ENCODE measurements at places on chromosomes 16 and 17.
A peak's percentile ranks its signal among the peaks of the same experiment; 100 is the strongest.

- DNase-seq, result peak; percentile 59
These were observed 5.1 kb downstream of the RAB37 start for GRCh38 chr17:74742153-74742515.

GRCh38 chr16:28875134-28876018 is 2.9 kb upstream of the ATP2A1 start:
- DNase-seq, result no peak

- no peak for DNase-seq
These were observed 64.1 kb downstream of the PLCG2 start for GRCh38 chr16:81843243-81843582.

DNA sequence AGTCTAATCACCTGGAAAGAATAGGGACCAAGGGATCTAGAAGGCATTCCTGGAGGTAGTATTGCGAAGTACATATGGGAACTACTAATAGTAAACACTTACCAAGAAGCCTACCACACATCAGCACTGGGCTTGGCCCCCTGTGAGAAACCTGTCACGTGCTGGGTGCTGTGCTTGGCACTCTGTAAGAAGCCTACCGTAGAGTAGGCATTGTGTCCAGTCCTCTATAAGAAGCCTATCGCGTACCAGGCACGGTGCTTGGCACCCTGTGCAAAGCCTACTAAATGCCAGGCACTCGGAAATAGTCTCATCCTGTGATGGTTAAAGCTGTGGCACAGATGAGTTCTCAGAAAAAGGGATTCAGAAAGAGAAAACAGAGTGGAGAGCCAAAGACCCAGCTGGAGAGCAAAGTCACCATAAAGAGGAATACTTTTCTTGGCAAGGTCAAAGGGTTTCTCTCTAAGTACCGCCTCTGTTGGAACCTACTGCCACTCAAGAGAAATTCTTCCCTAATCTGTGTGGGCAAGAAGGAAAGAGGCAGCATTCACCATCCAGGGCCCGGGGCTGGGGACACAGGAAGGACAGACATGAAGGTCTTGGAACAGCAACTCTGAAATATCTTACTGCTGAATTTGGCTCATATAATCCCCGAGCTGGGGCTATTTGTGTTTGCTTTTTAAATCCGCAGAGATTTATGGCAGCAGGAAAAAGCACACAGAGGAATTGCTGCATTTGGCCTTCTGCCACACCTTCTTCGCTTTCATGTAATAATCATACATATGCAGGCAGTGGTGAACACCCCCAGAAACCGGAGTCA is 81.8 kb downstream of the VAT1L start:
- no peak for DNase-seq

DNA sequence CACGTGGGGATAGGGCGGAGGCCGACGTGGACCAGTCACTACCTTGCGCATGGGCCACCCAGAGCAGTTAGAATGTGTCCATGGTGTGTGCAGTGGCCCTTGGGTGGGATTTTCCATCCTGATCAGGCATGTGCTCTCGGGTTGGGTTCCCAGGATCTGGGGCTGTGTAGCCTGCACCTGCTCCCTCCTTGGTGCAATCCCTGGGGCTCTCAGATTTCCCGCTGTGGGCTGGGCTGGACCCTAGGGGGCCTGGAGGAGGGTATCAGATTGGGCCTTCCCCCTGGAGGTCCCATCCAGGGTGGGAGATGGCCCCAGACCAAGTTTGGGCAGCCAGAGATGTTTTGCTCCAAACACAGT is 1.3 kb downstream of the SMTNL2 start:
- DNase-seq, result no peak

DNA sequence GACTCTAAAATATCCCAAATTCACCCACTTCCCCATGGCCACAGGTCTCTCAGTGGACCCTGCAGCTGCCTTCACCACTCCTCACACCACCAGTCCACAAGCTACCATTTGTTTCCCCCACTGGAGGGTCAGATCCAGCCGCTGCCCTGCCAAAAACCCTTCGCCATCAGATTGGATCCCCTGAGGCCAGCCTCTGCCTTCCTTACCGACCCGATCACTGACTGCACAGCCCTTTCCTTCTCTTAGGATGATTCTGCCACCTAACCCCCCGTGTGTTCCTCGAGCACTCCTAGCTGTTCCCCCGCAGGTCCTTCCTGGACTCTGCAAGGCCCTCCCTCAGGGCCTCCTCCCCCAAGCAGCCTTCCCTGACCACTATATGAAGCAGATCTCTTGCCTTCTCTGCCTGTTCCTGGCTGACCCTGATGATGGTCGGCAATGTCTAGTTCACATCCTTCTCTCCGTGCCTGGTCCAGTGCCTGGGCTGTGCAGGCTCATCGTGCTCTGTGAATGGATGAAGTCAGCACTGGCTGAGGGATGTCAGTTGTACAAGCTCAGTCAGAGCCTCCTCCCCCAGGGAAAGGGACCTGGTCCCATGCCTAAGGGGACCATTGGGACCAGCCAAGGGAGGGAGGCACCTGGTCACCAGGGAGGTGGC is 46.0 kb downstream of the CPNE2 start:
- no peak for DNase-seq

DNA sequence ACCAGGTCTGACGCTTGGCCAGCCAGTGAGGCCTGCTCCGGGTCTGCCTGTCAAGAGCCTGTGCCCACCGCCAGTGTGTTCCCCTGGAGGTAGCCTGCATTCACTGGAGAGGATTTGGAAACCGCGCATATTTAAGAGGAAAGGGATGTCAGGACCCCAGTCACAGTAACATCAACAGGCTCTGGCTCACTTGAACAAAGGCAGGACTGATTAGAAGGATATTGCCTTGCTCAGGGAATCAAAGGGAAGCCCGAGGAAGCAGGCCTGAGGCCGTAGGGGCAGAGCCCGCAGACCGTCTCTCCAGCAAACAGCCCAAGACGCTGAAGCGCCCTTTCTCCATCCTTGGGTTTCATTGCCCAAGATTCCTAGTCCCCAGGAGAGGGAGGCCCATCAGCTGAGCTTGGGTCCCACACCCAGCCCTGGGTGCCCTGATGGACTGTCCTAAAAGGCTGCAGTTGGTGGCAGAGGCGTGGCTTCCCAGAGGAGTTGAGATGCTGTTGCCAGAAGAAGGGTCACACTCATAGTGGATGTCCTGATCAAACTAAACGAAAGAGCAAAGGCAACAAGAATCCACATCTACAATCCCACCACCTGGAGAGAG is 23.2 kb downstream of the NT5M start:
- DNase-seq, result no peak

DNA sequence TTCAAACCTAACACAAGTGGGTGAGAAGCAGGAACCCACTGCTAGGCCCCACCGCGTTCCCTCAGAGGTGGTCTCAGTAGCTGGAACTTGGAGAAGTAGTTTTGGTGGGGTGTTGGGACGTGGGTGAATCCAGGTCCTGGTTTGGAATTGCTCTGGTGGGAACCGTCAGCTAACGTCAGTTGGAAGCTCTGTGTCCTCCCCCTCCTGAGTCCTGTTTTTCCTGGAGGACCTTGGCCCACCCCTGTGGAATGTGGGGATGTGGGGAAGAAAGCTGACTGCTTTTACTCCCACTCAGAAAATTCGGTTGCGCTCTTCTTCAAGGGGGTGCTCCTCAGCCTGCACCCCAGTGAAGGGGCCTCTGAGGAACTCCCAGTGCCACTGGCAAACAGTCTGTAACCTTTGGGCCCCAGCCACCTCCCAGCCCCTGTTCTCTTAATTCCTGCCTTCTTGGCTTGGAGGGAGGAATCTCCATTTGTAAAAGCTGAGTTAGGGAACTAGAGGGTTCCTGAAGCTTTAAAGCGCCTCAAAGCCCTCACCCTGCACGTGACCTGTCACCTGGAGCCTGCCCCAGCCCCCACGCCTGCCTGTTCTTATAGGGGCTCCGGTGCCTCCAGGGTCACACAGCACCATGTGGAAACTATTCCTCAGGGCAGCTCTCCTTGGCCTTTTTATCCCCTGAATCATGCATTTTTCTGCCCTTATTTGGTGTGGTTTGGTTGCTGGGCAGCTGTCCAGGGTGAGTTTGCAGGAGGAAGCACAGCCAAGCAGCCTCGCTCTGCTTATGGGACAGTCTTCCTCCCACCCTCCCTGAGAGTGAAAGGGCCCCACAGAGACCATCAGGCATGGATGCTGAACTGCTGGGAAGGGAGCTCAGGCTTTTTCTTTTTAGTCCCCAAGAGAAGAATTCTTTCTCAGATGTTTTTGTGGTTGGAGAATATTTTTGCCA is 16.2 kb upstream of the NAGLU start:
- no peak for DNase-seq

DNA sequence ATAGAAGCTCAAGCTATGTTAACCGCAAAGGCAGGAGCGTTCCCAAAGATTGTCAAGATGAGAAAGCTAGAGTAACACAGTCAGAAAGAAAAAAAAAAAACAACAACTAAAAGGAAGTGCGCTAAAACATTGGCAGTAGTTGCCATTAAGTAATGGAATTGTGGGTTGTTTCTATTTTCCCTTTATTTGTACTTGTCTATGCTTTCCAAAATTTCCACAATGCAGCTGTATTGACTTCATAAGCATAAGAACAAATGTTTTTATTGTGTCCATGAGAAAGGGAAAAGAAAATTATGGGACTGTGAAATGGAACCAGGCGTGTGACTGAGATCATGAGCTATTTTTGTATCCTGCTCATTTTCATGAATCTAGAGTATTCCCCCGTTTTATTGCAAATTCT is 153.4 kb downstream of the TMEM114 start:
- DNase-seq, result no peak

DNA sequence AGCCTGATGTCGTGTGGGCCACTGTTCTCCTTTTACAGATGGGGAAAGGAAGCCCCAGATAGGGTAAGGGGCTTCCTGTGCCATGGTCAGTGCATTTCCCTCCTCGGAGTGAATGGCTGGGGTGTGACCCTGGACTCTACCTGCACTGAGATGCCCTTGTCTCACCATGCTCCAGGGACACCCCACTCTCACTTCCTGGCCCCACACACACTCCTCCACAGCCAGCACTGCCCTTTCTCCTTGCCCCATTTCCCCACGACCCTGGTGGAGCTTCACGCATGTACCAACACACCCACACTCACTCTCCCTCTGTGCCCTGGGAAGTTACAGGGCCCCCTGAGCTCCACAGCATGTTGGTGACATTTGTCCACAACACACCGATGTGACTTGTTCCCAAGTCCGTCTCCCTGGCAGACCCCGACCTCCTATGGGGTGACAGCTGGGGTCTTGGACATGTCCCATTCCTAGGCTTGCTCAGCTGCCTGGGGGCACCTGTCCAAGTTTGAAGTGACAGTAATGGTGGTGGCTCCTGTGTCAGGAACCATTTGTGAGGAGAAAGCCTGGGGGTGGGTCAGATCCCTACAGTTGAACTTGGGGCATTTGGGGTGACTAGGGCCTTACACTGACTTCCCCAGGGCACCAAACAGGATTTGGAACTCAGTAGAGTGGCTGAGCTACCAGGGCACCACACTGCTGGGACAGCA is 47.4 kb downstream of the PECAM1 start:
- DNase-seq, result no peak

DNA sequence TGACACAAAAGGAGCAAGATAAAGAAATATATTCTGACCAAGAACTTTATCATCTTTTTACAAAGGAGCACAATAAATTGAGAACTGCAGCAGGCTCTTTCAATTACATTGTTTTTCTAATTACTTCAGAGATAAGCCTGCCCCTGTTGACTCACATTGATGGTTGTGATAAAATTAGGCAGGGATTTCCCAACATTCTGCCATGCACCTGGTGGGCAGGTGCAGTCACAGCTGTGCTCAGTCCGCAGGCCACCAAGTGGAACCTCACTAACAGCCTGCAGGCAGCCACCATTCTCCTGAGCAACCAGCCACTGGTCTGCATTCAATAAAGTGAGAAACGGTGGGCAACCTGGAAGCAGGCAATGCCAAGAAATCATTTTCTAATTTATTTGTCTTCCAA is 5.1 kb downstream of the FANCA start:
- DNase-seq, result no peak

GRCh38 chr17:2390199-2390836 is 10.5 kb downstream of the MNT start:
- no peak for DNase-seq

Data from activated T-helper 1 cell treated with Interleukin-2 at 50 U/mL for 16 hours (primary cell).